T1000 (cell line): ENCODE measurements at places on chromosomes 7 and 10.

DNA sequence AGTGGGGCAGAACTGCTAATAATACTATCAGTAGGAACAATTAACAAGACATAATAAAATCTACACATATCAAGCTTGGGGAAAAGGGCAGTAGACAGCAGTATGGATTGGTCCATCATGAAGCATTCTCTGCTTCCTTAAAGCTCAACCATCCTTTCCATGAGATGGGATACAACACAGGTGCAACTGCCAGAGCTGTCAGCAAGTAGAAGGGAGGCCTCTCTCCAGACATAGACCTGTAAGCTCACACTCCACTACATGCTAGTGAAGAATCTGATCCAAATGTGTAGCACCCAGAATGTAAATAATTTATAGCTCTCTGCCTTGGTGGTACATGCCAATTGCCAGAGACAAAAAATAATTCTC is 41.5 kb upstream of the ANAPC16 start:
- DNase-seq, result no peak

GRCh38 chr10:91022390-91022789 is 101.5 kb upstream of the ANKRD1 start:
- no peak for DNase-seq

DNA sequence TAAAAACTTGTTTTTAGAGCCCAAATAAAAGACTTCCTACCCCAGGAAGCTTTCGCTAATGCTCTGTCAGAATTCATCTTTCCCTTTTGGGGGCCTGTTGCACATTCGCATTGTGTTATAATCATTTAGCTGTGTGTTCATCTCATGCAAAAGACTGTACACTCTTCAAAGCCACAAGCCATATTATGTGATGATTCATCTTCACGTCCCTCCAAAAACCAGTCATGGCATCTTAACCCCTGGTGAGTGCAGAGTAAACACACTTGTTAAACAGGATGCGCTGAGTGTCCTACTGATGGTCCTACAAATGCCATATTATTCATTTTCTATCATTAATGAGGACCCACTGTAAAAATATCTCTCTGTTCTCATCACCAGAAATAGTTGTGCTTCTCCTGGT is 235.4 kb downstream of the KIAA1217 start:
- DNase-seq, result no peak

DNA sequence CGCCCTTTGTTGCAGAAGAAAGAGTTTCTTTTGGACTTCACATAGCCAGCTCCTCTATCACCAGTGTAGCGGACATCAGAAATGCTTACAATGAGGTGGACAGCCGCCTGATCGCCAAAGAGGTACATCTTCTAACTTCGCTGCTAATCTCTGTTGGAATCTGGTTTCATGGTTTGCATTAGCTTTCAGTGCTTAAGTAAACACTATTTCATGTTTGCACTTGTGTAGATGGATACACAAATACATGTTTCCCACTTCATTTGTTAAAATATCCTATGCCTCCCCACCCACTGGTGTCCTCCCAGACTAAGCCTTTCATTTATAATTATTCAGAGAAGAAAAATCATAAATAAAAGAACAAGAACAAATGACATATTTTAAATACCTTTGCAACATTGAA is 103.9 kb downstream of the WDFY4 start:
- no peak for DNase-seq
